Cerebellum (tissue), 4 donors: ENCODE measurements at places on chromosomes 6 and 20. TPM values are rescaled to one million over a fixed set of nuclear protein-coding genes. Genes with fewer than 3 reads are reported as not detected.

The TSBP1 gene
- not detected for total RNA-seq

The SLC22A7 gene
- 0.36 TPM for total RNA-seq

The COX4I2 gene
- total RNA-seq = not detected

The RIPPLY2 gene
- total RNA-seq = 8.0 TPM

The C6orf52 gene
- 1.5 TPM for total RNA-seq

The SNAP25 gene
- total RNA-seq = 79.8 TPM

The B4GALT5 gene
- total RNA-seq = 38.2 TPM

The IL17F gene
- not detected for total RNA-seq

The LINC00237 gene
- total RNA-seq = 0.45 TPM
